ENCODE measurements at places on chromosomes 11 and 22. TPM values are rescaled to one million over a fixed set of nuclear protein-coding genes. Genes with fewer than 3 reads are reported as not detected.

GRCh38 chr11:71563406-71563805 lies 2.0 kb upstream of the KRTAP5-10 start:
- no peak for DNase-seq

Gene RAC2
- 5.5 TPM for polyA plus RNA-seq

GRCh38 chr22:38461414-38462081 lies 6.3 kb upstream of the KDELR3 start:
- peak; percentile 84 for DNase-seq

DNA sequence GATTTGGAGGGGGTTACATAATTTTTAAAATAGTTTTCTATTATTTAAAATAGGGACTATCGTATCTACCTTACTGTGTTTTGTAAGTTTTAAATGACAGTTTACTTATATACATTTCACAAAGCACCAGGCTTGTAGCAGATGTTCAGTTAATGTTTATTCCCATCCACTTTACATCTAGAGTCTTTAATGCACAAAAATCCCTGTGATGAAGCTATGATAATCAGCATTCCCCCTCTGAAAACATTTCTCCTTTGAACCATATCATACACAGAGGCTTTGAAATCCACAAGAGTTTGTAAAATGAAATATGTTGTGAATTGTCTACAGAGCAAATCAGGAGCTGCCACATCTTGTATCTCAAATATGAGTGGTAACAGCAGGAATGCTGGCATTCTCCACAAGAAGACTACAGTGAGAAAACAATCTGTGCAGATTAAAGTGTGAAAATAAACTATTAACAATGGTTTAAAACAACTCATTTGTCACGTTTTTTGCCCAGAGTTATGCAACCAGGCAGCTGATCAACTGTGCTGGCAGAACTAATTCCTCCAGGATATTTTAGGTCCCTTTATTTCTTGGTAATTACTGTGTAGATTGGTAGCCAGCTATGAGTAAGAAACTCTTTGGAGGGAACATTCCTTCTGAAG lies 699.1 kb upstream of the ARHGAP42 start:
- DNase-seq = peak; percentile 1

GRCh38 chr11:11034476-11034875 lies 176.6 kb upstream of the ZBED5 start:
- DNase-seq = no peak

DNA sequence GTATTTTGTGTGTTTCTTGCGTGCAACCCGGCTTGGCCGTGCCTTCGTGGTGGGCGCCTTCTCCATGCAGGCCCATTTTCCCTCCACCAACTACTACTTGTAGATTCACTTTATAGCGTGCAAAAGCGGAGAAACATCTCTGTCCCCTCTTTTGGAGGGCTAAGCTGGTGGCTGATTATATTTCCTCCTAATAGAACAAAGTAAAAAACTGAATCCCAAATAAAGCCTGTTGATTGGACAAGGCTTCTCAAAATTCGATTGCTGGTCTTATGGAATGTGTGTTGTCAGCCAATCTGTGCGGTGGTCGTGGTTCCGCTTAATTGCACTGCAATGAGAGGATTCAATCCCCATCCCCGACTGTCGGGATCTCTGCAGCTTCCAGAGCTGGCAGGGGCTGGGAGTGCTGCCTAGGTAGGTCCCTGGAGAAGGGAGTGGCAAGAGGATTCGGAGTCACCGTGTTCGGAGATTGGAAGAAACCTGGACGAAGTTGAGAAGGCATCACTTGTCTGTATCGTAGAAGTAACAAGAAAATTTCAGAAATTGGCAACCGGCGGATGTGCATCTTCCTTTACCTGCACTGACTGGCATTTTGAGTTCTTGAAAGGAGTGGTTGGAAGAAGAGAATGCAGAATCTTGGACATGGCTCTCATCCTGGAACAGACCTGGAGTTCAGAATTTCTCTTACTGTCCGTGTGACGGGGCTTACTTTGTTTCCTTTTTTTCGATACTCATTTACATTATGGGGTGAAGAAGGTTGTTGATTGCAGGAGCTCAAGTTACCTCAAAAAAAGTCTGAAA lies 1.1 kb downstream of the HMGXB4 start:
- DNase-seq = no peak

- no peak for DNase-seq
These were observed 190.2 kb downstream of the DSCAML1 start for GRCh38 chr11:117606790-117607189.

DNA sequence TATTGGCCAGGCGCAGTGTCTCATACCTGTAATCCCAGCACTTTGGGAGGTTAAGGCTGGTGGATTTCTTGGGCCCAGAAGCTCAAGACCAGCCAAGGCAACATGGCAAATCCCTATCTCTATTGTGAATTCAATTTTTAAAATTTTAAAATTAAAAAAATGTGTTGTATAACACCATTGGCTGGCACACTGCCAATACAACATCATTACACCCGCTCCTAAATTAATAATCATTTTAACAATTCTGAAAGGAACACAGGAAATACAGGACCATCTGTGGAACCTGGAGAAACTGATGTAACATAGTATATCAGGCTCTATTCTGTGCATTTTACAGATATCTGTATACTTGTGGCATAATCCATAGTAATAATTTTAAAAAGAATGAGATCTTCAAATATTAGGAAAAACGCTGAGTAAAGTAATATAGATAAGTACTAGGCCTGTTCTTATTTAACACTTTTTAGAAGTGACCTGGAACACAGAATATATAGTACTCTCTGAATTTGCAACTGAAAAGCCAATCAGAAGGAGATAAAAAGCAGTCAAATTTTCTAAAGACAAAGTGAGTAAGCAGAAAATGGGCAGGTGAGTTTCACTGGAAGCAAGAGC lies 124.3 kb downstream of the APOL5 start:
- no peak for DNase-seq

- no peak for DNase-seq
These were observed 21.3 kb downstream of the PHF21A start for GRCh38 chr11:46099963-46100316.

- no peak for DNase-seq
These were observed 56.6 kb downstream of the ST14 start for GRCh38 chr11:130216221-130216550.

- DNase-seq = no peak
These were observed 55.5 kb upstream of the CD5 start for GRCh38 chr11:61046833-61047232.

DNA sequence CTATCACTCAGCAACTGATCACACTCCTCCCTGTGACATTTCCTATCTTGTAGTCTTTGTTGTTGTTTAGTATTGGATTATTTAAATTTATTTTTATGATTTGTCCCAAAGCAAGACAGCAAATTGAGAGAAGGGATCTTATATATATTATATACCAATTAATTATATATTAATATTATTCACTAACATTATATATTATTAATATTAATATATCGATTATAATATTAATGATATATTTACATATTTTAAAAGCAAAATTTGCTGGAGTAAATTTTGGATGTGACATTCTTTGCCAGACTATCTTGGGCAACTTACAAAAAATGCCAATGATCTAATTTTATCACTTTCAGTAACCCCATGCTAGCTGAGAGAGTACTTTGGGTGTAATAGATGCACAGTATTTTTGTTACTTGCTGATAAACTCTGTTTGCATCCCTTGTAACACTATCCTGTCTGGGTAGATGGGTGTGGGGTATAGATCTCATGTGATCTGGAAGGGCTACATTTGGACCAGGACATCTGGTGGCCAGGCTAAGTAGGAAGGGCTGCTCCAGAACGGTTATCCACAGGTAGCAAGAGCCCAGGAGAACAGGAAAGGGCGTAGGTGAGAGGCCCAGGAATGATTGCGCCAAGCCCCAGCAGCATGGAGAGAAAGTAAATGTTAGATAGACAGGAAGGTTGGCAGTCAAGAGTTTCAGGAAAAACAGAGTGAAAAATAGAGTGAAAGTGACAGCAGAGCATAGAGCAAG lies 608.6 kb upstream of the KIRREL3 start:
- no peak for DNase-seq

DNA sequence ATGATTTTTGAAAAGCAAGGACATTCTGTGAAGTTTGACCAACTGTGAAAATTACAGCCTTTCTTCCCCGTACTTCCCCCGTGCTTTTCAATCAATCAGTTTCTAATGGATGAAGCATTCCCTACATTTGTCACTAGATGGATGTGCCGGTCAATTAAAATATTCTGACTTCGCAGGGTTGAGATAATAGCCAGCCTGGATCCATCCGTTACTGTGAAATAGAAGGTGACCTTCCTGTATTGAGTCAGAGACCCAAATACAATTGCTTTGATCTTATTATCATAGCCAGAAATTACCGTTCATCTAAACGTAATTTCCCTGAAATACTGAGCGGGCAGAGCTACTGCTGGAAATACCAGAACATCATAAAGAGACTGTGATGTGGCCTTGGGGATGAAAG lies 21.1 kb upstream of the PARVB start:
- no peak for DNase-seq

DNA sequence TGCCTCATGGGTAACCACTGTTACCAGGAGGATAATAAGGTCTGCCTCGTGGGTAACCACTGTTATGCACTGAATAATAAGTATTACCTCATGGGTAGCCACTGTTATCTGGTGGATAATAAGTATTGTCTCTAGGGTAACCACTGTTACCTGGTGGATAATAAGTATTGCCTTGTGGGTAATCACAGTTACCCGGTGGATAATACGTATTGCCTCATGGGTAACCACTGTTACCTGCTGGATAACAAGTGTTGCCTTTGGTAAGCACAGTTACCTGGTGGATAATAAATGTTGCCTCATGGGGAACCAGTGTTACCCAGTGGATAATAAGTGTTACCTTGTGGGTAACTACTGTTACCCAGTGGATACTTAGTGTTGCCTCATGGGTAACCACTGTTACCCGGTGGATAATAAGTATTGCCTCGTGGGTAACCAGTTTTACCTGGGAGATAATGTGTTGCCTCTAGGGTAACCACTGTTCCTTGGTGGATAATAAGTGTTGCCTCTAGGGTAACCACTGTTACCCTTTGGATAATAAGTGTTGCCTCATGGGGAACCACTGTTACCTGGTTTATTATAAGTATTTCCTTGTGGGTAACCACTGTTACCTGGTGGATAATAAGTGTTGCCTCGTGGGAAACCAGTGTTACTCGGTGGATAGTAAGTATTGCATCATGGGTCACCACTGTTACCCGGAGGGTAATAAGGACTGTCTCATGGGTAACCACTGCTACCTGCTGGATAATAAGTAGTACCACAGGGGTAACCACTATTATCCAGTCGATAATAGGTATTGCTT lies 10.6 kb upstream of the NXPE4 start:
- DNase-seq = no peak

DNA sequence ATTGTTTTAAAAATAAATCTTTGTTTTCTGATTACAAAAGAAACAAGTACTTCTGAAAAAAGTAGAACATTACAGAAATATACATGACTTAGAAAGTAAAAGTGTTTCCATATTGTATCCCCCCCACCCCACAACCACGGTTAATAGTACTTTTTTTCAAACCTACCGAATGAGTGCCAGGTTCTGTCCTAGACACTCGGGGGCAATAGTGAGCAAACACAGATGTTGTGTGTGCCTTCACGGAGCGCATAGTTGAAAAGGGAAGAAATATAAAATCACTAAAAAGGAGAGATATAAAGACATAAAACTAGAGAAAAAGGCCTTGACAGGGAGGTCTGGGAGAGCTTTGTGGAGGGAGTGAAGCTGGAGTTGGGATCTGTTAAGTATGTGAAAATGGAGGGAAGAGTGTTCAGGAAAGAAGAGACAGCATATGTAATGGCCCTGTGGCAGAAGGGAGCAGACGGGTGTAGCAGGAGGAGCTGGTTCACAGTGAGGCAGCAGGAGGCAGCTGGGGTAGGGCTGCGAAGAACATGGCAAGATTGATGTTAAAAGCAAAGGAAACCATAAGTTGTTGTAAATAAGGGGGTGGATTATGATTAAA lies 42.1 kb upstream of the ALX4 start:
- DNase-seq = no peak

GRCh38 chr11:88341522-88342251 lies 4.2 kb upstream of the CTSC start:
- DNase-seq = no peak

GRCh38 chr11:3202759-3203158 lies 15.9 kb downstream of the MRGPRG start:
- DNase-seq = no peak

DNA sequence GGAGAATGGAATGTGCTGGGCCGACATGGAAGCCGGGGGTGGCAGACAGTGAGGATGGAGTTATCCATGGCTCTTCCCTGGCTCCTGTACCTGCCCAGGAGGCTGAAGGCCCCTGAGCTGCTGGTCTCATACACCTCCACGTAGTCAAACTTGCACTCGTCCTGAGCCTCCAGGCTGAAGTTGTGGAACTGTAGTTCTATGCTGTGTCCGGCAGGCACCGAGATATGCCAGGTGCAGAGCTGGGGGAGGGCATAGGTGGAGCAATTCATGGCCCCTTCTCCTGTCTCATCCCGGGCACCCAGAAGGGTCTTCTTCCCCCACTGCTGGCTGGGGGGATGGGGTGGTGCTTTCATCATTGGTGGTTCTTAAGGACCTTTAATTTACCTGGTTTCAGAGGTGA lies 2.8 kb downstream of the MFRP start:
- DNase-seq = no peak

DNA sequence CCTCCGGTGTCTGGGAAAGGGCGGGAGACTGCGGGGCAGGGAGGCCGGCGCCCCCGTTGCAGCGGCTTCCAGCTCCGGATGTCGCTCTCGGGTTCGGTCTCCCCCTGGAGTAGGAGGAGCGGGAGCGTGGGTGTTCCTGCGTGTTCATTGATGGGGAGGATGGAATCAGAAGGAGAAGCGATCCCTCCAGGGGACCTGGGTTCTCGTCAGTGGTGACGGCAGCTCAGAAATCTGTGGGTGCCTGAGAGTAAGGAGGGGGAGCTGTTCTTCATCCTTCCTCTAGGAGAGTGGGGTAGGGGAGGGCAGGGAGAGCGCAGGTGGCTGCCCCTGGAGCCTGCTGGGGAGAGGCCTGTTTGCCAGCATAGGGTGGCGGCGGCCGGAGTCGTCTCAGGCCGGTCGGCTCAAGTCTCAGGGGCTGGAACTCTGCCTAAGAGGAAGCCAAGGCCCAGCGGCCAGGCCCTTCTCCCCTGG lies 1.1 kb downstream of the UBASH3B start:
- DNase-seq = peak; percentile 82

DNA sequence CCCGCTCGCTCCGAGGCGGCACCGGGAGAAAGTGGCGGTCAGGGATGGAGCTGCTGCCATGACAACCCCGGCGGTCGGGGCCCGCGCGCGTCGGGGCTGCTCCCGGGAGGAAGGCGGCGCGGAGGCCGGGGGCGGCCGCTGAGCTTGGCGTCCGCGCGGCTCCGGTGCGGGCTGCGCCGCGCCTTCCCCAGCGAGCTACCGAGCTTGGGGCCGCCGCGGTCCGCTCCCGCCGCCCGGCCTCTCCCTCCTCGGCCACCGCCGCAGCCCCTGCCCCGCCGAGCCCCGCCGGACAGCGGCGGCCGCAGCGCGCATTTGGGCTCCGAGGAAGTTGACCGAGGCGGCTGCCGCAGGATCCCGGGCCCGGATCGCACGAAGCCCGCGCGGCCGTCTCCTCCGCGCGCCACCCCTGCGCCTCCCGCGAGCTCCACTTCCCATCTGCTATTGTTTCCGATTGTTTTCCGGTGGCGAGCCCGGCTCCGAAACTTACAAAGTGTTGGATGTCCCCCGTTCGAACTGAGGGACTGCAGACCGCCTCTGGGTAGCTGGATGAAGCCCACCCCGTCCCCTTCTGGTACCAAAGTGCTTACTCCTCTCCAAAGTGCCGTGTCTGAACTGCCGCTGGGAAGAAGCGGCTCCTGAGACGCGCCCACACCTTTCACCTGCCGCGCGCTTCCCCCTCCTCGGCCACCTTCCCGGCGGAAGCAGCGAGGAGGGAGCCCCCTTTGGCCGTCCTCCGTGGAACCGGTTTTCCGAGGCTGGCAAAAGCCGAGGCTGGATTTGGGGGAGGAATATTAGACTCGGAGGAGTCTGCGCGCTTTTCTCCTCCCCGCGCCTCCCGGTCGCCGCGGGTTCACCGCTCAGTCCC lies 540.3 kb downstream of the NTM start:
- DNase-seq = peak; percentile 65

All from muscle of back (tissue), 13 donors.